ENCODE measurements at places on chromosomes 11 and 22.

GRCh38 chr11:26158251-26158650 is 173.7 kb upstream of the ANO3 start:
- no peak for DNase-seq

- DNase-seq = no peak
Observed at GRCh38 chr11:61309141-61309540, 14.0 kb upstream of the VWCE start.

DNA sequence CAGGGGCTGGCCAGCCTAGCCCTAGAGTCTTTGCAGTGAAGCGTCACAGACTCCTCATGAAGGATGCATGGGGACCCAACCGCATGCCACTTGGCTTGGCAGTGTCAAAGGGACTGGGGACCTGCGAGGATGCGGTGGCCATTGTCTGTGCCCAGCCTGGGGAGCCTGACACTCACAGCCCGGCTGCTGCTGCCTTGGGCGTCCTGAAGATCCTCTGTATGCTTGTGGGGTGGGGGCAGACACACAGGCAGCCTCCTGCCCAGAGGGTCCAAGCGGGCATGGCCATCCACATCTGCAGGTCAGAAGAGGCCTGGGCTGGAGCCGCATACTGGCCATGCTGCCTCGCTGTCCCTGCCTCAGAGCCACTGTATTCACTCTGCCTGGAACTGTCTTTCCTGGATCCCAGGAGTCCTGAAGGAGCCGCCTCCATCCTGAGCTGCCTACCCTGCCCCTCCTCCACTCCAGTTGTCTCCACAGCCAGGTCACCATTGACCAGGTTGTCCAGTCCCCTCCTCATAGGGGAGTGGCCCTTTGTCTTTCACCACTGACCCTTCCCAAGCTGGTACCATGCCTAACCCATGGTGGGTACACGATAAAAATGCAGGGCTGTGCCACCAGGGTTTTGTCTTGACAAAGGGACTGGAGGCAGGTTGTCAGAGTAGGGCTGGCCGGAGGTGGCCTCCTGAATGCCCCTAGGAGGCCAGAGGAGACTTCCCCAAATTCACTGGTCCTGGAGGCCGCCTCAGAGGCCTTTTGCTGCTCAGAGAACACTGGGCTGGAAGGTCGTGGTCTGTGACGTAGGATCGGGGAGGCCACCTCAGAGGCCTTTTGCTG is 107.0 kb downstream of the KCNQ1OT1 start:
- no peak for DNase-seq

DNA sequence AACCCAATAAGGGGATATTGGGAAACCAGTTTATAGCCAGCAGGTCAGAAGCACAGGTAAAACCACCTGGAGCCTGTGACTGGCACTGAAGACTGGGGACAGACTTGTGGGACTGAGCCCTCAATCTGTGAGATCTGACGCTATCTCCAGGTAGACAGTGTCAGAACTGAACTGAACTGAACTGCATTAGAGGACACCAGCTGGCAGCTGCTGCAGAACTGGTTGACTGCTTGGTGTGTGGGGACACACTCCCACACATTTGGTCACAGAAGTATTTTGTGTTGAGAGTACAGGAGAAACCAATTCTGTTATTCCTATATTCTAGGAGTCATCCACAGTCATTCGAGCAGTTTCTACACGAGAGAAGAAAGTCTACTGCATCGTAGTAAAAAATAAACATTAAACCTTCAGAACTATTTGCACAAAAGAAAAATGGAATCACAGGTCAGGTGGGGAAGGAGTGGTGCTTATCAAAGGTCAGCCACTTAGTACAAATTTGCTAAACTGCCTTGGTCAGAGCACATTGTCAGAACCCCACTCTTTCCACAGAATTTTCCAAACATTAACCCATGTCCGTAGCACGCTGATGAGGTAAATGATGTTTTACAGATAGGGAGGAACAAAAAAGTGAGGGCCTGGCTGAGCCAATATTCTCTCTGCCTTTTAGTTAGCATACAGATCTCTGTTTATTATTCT is 77.2 kb downstream of the SIK3 start:
- no peak for DNase-seq

- DNase-seq = no peak
Observed at GRCh38 chr11:76634886-76635285, 35.7 kb downstream of the LRRC32 start.

DNA sequence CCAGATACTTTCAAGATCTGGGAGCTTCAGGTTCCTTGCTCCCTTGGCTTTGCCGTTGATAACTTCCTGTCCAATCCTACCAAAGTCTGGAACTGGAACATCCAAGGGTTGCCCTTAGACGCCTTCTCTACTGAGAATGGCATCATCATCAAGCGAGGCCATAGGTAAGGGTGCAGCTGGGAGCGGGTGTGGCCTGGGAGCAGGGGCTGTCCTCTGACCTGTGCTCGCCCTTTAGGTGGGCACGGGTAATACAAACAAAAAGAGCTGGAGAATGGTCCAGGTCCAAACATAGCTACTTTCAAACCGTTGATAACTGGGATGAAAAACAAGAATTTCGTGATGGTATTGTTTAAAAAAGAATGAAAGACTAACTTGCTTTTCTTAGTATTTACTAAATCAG is 25.0 kb downstream of the CASP12 start:
- DNase-seq = no peak

GRCh38 chr22:36660510-36660840 is 43.1 kb downstream of the CACNG2 start:
- no peak for DNase-seq

- peak; percentile 20 for DNase-seq
Observed at GRCh38 chr11:17544181-17544622, at the start of gene USH1C. Gene USH1C (minus strand): TSS chr11:17544416. CDS start chr11:17544307, 109 bp downstream.

- no peak for DNase-seq
Observed at GRCh38 chr11:86476109-86476861, 101.6 kb downstream of the CCDC81 start.

- no peak for DNase-seq
Observed at GRCh38 chr22:46480396-46480795, 57.0 kb downstream of the CELSR1 start.

GRCh38 chr11:61328351-61328750 is 4.6 kb downstream of the DDB1 start:
- no peak for DNase-seq

DNA sequence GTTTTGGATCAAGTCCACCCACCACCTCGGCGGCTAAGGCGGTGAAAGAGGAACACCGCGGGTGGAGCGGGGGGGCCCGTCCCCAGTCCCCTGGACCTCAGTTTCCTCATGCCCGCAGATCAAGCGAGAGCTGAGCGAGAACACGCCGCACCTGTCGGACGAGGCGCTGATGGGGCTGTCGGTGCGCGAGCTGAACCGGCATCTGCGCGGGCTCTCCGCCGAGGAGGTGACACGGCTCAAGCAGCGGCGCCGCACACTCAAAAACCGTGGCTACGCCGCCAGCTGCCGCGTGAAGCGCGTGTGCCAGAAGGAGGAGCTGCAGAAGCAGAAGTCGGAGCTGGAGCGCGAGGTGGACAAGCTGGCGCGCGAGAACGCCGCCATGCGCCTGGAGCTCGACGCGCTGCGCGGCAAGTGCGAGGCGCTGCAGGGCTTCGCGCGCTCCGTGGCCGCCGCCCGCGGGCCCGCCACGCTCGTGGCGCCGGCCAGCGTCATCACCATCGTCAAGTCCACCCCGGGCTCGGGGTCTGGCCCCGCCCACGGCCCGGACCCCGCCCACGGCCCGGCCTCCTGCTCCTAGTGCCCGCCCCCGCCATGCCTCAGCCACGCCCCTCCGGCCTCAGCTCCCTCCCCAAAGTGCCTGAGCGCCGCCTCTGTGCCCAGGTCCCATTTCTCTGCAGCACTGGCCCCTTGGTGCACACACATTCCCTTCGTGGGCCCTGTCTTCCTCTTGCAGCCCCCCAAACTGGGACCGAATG is 12.7 kb downstream of the MAFF start:
- peak; percentile 76 for DNase-seq

- no peak for DNase-seq
Observed at GRCh38 chr11:810040-810567, 337 bp downstream of the RPLP2 start.

DNA sequence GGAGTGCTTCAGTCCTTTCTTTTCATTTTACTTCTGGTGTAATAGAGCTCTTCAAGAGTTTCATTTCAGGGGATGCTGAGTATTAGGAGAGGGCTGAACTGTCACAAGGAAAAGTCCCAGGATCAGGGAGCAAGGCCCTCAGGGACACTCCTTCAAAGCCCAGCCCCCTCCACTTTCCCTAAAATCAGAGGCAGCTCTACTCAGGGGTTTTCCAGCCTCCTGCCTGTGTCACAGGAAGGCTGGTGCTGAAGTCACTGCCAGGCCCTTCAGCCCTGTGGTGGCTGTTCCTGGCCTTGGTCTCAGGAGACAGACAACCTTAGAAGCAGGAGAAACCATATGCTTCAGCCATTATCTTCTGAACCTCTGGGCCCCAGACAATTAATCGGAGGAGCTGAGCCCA is 36.4 kb upstream of the KIRREL3 start:
- no peak for DNase-seq

GRCh38 chr11:121650351-121651256 is 197.8 kb upstream of the SORL1-AS1 start:
- no peak for DNase-seq

DNA sequence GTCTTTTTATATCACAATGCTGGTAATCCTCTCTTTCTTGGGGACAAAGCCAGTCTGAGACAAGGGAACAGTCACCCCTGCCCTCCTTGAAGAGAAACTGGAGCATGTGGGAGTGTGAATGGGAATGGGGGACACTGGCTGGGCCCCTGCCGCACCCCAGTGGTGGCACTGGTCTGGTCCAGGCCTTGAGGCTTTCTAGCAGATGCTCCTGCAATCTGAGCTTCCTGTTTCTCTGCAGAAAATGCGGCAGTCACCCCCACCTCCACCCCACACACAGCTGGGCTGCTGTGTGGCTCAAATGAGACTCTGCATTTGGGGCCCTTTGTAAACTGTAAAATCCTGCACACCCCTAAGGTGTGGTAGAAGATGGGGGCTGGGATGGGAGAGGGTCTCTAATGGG is 6.6 kb upstream of the MARK2 start:
- DNase-seq = no peak

GRCh38 chr22:24176630-24177029 is 4.7 kb upstream of the SUSD2 start:
- no peak for DNase-seq

GRCh38 chr11:117941976-117942654 is 12.9 kb upstream of the TMPRSS13 start:
- DNase-seq = peak; percentile 23

DNA sequence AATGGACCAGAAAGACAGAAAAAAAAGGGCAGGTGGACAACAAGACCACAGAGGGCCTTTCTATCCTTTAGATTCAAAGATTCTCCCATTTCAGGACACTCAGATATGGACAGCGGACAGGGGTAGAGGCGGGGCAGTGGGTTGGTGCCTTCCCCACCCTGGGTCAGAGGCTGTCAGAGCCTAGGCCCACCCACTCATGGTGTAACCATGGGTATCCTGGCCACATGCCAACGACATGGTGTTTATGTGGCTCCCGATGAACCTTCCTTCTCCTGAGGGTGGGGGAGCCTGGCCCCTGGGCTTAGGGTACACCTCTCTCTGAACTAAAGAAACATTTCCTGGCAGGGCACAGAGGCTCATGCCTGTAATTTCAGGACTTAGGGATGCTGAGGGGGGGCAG is 14.3 kb upstream of the P2RY2 start:
- DNase-seq = no peak

GRCh38 chr22:46798366-46799350 is 36.2 kb downstream of the TBC1D22A start:
- peak; percentile 89 for DNase-seq

GRCh38 chr11:67576735-67577475 is 6.7 kb upstream of the GSTP1 start:
- DNase-seq = no peak

DNA sequence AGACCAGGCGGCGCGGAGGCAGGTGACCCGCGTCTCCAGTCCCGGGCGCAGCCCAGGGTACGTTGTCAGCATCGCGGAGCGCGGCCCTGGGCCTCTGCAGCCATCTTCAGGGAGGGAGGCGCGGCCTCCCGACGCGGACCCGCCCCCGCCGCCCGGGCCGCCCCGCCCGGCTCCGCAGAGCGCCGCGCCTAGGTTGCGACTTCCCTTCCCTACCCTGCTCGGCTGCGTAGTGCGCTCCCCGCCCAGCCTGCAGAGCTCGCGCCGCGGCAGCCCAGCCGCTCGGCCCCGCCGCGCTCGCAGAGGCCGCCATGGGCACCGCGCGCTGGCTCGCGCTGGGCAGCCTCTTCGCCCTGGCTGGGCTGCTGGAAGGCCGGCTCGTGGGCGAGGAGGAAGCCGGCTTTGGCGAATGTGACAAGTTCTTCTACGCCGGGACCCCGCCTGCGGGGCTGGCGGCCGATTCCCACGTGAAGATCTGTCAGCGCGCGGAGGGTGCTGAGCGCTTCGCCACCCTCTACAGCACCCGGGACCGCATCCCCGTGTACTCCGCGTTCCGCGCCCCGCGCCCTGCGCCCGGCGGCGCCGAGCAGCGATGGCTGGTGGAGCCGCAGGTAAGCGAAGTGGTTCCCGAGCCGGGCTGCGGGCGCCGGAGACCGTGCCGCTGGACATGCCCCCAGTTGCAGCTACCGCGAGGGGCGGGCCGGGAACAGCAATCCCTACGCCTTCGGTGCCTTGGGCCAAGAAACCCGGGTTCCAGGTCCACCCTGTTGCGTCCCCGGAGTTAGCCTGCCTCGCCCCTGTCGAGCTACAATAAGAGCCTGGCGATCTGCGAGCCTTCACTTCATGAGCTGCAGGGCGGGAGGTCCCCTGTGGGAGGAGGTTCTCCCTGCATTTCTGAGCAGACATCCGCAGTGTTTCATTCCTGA is at the start of gene ENDOD1:
Gene ENDOD1 (plus strand): TSS at position 227 of the 923 bp plus-strand sequence. CDS start 82 bp downstream, at position 309.
- DNase-seq = peak; percentile 72

DNA sequence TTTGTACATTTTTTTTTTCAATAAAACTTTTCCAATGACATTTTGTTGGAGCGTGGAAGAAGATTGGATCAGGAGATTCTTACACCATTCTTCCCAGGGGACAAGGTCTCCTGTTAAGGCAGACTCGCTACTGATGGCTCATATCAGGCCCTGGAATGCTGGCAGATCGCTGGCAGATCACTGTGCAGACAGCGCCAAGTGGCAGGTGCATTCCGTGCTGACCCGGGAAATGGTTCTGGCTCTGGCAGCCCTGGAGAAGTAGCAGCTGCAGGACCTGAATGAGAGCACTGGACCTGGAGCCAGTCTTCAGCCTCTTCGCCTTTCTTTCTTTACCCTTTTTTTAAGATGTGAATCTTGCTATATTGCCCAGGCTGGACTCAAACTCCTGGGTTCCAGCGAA is 10.7 kb downstream of the SERPINH1 start:
- DNase-seq = no peak

DNA sequence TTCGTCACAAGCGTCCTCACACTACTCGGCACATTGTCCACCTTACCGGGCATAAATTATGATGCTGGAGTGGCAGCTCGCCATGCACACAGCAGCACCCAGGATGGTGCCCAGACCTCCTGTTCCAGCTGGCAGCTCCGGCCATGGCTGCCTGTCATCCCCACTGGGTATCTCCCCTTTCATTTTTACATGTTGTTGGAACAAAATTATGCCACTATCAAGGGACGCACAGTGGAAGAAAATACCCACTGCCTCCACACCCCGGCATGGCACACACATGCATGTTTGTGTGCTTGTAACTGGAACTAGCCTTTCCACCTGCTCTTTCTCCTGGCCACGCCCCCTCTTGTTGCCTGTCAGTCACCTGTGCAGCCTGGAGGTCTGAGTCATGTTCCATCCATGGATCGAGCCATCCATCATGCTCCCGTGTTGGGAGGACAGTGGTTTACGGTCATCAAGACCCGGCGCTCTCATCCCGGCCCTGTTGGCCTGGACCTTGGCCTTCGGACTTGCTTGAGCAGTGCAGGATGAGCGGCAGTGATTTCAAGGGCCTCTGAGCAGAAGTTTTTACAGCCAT is 1069.6 kb downstream of the BRD1 start:
- peak; percentile 28 for DNase-seq

Measured in stimulated activated effector memory CD8-positive, alpha-beta T cell treated with anti-CD3 and anti-CD28 coated beads, Interleukin-12 subunit alpha, Interleukin-12 subunit beta, amount 100 ng/mL, for 72 hours (primary cell).